Hepatocyte (in vitro differentiated cells): ENCODE measurements at places on chromosomes 16 and 17. TPM values are rescaled to one million over a fixed set of nuclear protein-coding genes. Genes with fewer than 3 reads are reported as not detected.

DNA sequence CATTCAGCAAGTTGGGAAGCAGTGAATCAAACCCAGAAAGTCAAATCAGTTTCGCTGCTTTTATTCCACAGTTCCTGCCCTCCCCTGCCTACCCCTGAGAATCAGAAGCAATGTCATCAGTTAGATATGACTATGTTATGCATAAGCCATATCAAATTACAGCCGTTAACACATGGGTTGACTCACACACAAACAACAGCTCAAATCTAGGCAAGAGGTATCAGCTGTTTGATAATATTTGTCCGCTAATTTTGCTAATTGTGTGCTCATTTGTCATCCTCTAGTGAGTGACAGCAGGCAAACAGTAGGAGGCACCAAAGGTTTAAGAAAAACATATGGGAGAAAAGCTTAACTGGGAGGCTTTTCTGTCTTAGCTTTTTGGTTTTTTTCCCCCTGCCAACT is 327.4 kb upstream of the CCL2 start:
- DNase-seq = no peak

BAIAP3 gene
- polyA plus RNA-seq = 2.4 and 5.5 TPM in 2 replicates

DNA sequence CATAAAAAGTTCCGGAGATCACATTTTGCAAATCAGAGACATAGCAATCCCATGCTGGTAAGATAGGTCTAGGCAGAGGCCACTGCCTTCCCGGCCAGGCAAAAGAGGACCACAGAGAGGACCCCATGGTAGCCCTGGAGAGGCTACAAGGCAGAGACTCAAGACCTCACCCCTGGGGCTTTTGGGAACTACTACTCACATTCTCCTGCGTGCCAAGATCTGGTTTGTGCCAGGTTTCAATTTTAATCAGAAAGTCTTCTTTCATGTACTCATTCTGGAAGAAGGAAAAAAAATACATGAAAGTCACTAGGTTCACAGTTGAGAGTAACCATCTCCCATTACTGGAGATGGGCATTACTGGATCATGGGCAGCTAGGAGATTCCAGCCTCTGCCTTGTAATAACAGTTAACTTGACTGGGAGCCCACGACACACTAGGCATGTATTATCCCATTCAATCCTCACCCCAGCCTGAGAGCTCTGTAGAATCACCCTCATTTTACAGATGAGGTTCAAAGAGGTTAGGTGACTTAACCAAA is 21.2 kb downstream of the PITPNA start:
- DNase-seq = no peak

DNA sequence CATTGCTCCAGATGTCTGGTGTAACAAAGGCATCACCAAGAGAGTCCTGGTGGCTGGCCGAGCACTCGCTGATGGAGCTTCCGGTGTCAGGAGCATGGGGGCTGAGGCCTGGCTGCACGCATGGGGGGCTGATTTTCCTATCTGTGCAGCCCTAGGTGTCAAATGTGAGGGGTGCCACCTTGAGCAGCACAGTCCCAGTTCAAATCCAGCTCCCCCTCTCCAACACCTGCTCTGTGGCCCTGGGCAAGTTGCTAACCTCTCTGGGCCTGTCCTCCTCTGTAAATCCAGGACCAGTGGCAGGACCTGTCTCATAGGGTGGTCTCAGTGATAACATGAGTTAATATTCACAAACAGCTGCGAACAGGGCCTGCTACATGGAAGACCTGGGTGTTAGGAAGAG is 12.9 kb downstream of the ENPP7 start:
- no peak for DNase-seq

KSR1 gene
- polyA plus RNA-seq = 16.2 and 23.8 TPM in 2 replicates
